ENCODE measurements at places on chromosomes 4 and X.

GRCh38 chr4:1983846-1984405, 24.8 kb downstream of the NELFA start:
- no peak for DNase-seq

DNA sequence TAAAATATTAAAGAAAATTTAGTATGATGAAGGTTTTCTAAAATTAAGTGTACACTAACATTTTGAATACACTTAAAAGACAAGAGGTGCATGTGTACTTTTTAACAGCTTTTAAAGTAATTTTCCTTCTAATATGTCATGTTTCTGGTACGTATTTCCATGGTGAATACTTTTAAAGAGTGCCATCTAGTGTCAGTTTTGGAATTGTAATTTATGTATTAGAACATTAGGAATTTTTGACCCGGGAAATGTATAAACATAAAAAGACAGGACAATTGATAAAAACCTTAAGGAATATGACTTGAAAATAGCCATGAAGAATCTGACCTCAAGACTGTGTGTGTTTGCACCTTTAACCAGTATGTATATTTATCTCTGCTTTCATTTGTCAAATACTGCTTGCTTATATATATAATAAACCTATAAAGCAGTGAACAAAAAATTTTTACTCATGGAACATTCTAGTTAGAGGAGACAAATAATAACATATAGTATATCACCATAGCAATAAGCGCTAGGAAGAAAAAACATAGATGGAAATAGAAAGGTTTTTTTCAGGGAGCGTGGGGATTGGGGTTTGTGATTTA, 7.2 kb downstream of the GSTCD start:
- DNase-seq: peak; percentile 27

DNA sequence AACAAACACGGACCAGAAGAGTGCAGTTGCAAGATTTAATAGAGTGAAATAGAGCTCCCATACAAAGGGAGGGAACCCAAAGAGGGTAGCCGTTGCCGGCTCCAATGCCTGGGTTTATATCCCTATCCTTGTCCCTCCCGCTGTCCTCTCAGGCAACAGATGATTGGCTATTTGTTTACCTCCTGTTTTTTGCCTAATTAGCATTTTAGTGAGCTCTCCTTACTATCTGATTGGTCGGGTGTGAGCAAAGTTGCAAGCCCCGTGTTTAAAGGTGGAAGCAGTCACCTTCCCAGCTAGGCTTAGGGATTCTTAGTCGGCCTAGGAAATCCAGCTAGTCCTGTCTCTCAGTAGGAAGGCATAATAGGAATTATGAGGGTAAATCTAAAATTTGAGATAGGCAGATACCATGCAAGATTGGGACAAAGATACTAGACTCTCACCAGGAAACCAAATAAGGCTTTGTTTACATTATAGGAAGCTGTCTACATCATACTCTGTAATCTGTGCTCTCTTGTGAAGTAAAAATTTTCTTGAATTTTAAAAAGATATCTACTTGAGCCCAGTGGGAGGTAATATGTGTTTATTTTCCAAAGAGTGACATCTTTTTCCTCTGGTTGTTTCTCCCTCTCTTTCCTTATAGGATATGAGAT, 65.9 kb downstream of the ATP10D start:
- peak; percentile 42 for DNase-seq

DNA sequence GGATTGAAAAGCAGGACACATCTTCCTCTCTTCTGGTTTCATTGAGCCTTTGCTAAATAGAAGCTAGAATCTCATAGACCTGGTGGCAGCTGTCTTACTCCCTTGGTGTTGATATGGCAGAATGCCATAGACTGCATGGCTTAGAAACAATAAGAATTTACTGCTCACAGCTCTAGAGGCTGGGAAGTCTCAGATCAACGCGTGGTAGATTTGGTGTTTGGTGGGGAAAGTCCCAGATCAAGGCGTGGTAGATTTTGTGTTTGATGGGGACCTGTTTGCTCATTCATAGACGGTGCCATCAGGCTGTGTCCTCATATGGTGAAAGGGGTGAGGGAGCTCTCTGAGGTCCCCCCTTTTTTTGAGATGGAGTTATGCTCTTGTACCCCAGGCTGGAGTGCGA, 57.6 kb upstream of the PPP2R3B start:
- DNase-seq: no peak
